ENCODE measurements at places on chromosomes 6 and 20. TPM values are rescaled to one million over a fixed set of nuclear protein-coding genes. Genes with fewer than 3 reads are reported as not detected.

DNA sequence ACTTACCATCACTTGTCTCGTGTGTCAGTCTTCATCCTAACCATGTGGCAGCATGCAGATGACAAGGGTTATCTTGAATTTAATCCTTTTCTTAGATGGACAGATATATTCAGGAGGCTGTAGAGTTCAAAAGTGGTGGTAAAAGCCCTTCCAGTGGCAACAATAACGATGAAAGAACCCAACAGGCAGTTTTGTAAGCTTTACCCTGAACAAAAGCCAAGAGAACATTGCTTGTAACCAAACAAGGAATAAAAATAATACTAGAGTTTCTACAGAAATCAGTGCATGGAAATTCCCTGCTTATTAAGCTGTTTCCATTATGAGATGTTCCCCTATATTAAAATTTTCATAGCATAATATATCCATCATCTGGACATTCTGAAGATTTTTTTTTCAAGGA is 69.7 kb downstream of the PDE7B start:
- no peak for DNase-seq

DNA sequence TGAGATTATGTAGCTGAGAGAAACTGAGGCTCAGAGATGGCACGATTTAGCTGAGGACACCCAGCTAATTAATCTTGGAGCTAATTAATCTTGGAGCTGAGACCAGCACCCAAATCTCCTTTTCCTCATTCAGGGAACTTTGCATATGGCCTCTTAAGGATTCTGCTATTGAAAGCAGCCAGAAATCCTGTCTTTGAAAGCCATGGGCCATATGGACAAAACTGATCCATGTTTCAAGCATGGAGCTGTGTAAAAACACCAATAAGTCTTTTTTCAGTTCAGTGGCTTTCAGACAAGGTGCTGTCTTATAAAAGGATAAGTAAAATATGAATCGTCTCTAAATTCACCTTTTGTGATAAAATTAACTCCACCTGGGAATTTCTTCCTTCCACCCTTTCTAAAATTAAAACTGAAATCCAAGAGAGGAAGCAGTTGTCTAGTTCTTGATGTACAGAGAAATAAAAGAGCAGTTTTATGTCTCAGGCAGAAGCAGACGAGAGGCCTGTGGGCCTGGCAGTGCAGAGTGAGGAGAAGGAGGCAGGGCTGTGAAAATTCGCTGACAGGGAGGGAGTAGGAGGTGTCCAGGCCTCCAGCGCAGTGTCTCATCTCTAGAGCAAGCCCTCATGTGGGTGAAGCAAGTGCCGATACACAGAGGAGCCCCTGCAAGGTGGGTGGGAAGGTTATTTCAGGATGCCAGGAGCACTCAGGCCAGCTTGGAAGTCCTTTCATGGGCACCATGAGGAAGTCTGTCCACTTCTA is 266.9 kb downstream of the UST start:
- no peak for DNase-seq

DNA sequence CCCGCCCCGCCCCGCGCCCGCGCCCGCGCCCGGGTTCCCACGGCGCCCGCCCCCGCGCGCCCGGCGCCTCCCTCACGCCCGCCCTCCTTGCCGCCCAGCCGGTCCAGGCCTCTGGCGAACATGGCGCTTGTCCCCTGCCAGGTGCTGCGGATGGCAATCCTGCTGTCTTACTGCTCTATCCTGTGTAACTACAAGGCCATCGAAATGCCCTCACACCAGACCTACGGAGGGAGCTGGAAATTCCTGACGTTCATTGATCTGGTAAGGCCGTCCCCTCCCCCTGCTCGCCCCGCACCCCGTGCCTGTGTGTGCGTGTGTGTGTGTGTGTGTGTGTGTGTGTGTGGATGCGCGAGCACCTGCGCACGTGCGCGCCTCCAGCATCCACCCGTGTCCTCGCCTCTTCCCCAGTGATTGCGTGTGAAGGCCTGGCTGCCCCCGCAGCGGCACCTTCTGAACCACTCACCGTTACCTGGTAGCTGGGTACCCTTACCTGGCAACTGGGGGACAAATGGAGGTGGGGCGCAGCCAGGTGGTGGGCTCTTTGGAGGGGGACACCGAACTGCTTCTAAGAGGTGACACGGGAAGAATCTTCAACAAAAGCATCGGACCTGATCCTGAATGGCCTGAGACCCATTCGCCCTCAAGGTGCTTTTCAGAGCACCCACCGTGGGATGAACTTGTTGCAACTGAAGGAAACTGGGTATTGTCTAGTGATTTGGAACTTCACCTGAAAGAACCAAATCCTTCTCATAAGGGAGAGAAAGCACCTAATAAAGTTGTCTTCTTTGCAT is at the start of gene AIG1:
Gene AIG1 (plus strand): TSS at position 84 of the 791 bp plus-strand sequence. CDS start 37 bp downstream, at position 121.
- DNase-seq = peak; percentile 88

DNA sequence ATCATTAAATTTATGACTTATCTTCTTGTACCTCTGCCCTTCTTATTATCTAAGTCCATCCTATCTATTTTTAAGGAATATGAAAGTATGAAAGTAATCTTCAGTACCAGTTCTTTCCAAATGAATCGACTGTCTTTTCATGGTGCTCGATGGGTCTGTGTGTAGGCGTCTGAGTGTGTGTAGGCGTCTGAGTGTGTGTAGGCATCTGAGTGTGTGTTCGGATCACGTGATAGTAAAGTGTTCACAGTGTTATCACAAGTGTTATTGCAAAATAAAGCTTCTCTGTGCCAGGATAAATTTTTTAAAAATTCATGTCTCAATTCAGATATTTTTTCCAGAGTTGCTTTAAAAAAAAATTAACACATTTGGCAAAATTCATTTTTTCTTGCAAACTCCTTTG is 58.3 kb downstream of the BMP6 start:
- no peak for DNase-seq

DNA sequence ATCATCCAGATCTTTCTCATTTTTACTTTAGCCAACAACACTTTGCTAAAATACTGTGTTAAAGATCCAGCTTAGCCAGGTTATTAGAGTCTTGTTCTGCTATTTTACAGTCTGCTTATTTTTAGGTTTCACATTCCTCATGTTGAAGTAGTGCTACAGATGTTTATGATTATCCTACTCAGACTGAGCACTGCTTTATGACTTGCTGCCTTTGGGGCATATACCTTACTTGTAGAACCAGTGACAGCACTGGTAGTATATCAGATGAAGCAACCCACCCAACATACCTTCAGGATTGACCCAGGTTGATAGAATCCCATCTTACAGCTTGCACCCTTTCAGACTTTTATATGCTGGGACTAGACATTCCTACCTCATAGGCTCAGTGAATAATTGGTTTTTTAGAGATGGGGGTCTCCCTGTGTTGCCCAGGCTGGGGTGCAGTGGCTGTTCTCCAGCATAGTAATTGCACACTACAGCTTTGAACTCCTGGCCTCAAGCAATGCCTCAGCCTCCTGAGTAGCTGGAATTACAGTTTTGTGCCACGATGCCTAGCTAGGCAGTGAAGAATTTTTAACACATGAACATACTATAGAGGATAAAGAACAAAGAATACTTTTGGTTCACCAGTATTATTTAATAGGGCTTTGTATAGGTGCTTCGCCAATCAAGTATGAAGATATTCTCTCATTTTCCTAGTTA is 63.8 kb upstream of the DYNLRB1 start:
- no peak for DNase-seq

DNA sequence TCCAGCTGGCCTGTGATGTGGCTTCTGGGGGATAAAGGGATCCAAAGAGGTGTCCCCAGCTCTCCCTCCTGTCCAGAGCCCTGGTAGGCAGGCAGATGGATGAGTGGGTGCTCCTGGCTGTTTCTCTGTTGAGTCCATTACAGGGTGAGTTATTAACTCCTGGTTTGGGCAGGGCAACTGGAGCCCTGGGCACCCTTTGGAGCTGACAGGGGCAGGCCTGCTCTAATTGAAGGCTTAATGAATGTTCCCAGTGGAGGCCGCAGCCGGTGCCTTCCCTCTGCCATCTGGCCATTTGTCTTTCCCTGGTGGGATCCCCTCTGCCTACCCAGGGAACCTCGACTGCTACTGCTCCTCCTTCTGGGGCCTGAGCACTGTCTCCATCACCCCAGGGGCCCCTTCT is 44.7 kb upstream of the MLN start:
- DNase-seq = no peak

GRCh38 chr20:43430265-43431133 is 27.2 kb upstream of the SRSF6 start:
- peak; percentile 53 for DNase-seq

DNA sequence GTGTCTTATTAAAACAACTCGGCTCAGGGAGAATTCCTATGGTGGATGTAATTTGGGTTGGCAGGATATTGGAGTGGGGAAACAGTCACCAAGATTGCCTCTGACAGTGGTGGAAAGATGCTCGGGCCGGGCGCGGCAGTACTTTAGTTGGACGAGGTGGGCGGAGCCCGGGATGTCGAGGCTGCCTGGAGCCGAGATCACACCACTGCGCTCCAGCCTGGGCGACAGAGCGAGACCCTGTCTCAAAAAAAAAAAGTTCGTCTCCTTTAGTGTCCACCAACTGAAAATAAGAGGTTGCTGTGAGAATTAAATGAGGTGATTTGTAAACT is 621 bp downstream of the NOL7 start:
- peak; percentile 87 for DNase-seq

TBX18 gene
- total RNA-seq = 5.4 TPM

BTN1A1 gene
- total RNA-seq = not detected

NKX2-2 gene
- not detected for total RNA-seq

MARCKS gene
- 868 TPM for total RNA-seq

GPR6 gene
- not detected for total RNA-seq

Data from osteocyte (in vitro differentiated cells).